GM12878 (cell line): ENCODE measurements at places on chromosomes 1 and 21. TPM values are rescaled to one million over a fixed set of nuclear protein-coding genes. Genes with fewer than 3 reads are reported as not detected.

The INKA2 gene
- 4.7 and 5.1 TPM in 2 replicates for total RNA-seq

The FALEC gene
- total RNA-seq = 0.41 TPM in 1 of 2 replicates, not detected in the other

The PGBD5 gene
- 0.03 TPM in 1 of 2 replicates, not detected in the other for total RNA-seq

The PDIK1L gene
- total RNA-seq = 11.9 and 13.7 TPM in 2 replicates

The ZMPSTE24 gene
- total RNA-seq = 32.1 and 32.6 TPM in 2 replicates

The PGLYRP4 gene
- total RNA-seq = 0.44 and 0.74 TPM in 2 replicates

The TRIM17 gene
- not detected in 2 replicates for total RNA-seq

The BMP8A gene
- not detected in 2 replicates for total RNA-seq
